Kidney (tissue), 22 donors: ENCODE measurements at places on chromosomes 4 and X. TPM values are rescaled to one million over a fixed set of nuclear protein-coding genes. Genes with fewer than 3 reads are reported as not detected.

- H3K27me3 ChIP-seq: no peaks in the 10 kb centered on the region
- H3K4me1 ChIP-seq: no peaks in the 10 kb centered on the region
- no peak overlapping the region for H3K4me3 ChIP-seq
- H3K27ac ChIP-seq: no peak overlapping the region
- no peaks in the 10 kb centered on the region for H3K36me3 ChIP-seq
Observed at GRCh38 chrX:30592831-30593230, 15.3 kb upstream of the TASL start.

- H3K27ac ChIP-seq: no peak overlapping the region
- no peaks in the 10 kb centered on the region for H3K27me3 ChIP-seq
- no peak overlapping the region for H3K4me3 ChIP-seq
Observed at GRCh38 chr4:24425863-24426262, 158.5 kb downstream of the DHX15 start.

The FGFBP2 gene
- total RNA-seq: 0.72 TPM

DNA sequence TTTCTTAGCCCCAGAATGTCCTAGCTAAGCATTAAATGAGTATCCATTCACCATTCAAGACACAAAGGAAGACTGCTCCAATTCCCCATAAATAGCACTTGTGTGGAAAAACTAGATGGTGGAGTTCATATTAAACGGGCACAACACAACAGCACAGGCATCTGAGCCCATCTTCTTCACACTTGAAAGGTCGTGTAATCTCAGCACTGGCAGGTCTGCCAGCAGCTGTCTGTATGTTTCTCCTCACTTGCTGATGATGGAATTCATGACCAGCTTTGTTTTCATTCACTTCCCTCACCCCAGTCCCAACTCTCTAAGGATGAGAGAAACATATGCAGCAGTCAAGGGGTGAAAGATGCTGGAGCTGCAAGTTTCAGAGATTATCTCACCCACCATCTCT is 148.7 kb downstream of the AFAP1 start:
- H3K27ac ChIP-seq: no peak overlapping the region
- peaks cover 2% of the 10 kb centered on the region for H3K36me3 ChIP-seq
- H3K4me1 ChIP-seq: no peaks in the 10 kb centered on the region
- no peak overlapping the region for H3K4me3 ChIP-seq

- DNase-seq: no peak
- no peaks in the 10 kb centered on the region for H3K36me3 ChIP-seq
- H3K27me3 ChIP-seq: no peaks in the 10 kb centered on the region
- no peaks in the 10 kb centered on the region for H3K4me1 ChIP-seq
- no peak overlapping the region for H3K27ac ChIP-seq
Observed at GRCh38 chr4:188218392-188218791, 79.2 kb downstream of the TRIML1 start.

The IL2RG gene
- 15.0 TPM for total RNA-seq

DNA sequence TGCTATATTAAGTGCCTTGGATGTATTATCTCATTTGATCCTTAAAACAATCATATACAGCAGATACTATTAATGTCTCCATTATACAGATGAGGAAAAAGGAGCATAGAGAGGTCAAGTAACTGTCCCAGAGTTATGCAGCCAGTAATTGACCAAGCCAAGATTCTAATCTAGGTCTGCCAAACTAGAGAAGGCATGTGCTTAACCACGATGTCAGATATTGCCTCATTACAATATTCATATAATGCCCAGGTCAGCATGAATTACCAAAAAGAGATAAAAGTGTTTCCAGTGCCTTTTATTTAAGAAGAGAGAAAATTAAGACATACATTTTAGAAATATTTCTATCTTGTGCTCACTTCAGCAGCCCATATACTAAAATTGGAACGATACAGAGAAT is 7.1 kb downstream of the ARHGEF6 start:
- no peaks in the 10 kb centered on the region for H3K36me3 ChIP-seq
- H3K4me1 ChIP-seq: no peaks in the 10 kb centered on the region
- DNase-seq: no peak
- H3K27ac ChIP-seq: no peak overlapping the region
- H3K4me3 ChIP-seq: no peak overlapping the region

DNA sequence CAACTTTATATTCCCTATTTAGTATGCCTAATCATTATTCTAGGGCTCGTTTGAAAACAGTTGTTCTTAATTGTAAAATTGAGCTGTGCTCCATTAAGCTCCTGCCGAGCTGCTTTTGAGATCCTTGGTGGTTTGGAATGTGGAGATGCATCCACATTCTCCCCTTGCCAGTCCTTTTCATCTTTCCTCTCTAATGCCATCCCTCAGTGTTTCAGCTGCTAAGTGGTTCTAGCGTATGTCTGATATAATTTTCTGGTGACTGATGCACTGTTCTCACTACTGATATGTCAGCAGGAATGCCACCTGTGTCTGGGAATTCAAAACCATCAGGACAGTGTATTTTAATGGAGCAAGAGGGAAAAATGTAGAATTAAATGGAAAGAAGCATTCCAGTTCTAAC is 1085.0 kb downstream of the CCSER1 start:
- H3K36me3 ChIP-seq: no peaks in the 10 kb centered on the region
- no peak overlapping the region for H3K4me3 ChIP-seq
- no peak for DNase-seq
- no peaks in the 10 kb centered on the region for H3K27me3 ChIP-seq

DNA sequence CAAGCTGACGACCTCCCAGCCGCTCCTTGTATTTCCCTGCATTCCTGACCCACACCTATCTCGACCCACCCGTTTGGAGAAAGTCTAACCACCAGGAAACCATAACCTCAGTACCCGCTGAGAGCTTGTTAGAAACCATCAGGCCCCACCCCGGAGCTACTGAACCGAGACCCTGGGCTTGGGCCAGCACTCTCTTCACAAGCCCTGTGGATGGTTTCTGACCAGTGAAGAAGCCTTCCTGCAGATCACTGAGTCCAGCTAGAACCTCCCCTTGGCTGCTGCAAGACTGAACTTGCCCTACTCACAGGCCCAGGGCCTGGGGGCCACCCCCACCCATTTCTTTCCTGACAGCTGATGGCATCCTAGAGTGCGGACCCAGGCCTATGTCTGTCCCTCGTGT is 26.6 kb upstream of the ZNF185 start:
- H3K27ac ChIP-seq: no peak overlapping the region
- peaks cover 4% of the 10 kb centered on the region for H3K36me3 ChIP-seq
- H3K4me3 ChIP-seq: no peak overlapping the region
- no peaks in the 10 kb centered on the region for H3K4me1 ChIP-seq
- DNase-seq: no peak
- no peaks in the 10 kb centered on the region for H3K27me3 ChIP-seq

GRCh38 chr4:25160714-25161592 is 704 bp upstream of the SEPSECS start:
- peak overlapping the region; percentile 94 for H3K27ac ChIP-seq
- H3K4me3 ChIP-seq: peak overlapping the region; percentile 89
- no peaks in the 10 kb centered on the region for H3K27me3 ChIP-seq
- H3K36me3 ChIP-seq: no peaks in the 10 kb centered on the region
- peaks cover 6% of the 10 kb centered on the region for H3K4me1 ChIP-seq

GRCh38 chrX:34063616-34064015 is 68.5 kb downstream of the FAM47A start:
- H3K4me3 ChIP-seq: no peak overlapping the region
- no peak for DNase-seq
- no peaks in the 10 kb centered on the region for H3K36me3 ChIP-seq
- H3K4me1 ChIP-seq: no peaks in the 10 kb centered on the region

GRCh38 chrX:45710081-45710801 is 509.6 kb upstream of the DIPK2B start:
- H3K4me3 ChIP-seq: no peak overlapping the region
- DNase-seq: no peak
- no peaks in the 10 kb centered on the region for H3K27me3 ChIP-seq
- no peaks in the 10 kb centered on the region for H3K4me1 ChIP-seq
- no peaks in the 10 kb centered on the region for H3K36me3 ChIP-seq

The EBP gene
- 33.8 TPM for total RNA-seq

The KLF8 gene
- 25.3 TPM for total RNA-seq

DNA sequence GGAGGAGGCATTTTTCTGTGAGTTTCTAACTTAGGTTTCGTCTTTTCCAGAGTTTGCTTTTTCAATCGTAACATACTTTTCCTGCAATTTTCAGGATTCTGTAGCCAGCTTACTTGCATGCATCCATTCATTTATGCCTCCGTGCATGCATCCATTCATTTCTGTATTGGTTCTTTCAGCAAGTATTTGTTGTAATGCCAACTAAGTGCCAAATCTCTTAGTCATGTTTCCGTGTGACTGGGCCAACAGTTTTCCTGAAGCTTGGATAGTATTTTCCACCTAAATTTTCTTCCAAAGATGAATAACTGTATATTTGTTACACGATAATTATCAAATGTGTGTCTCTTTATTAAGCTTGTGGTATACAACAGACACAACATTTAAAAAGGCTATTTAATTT is 41.5 kb downstream of the CBLL2 start:
- no peak overlapping the region for H3K27ac ChIP-seq
- H3K4me3 ChIP-seq: no peak overlapping the region
- H3K36me3 ChIP-seq: no peaks in the 10 kb centered on the region
- H3K4me1 ChIP-seq: no peaks in the 10 kb centered on the region

- no peaks in the 10 kb centered on the region for H3K36me3 ChIP-seq
- H3K4me3 ChIP-seq: no peak overlapping the region
- DNase-seq: no peak
- no peak overlapping the region for H3K27ac ChIP-seq
- peaks cover 2% of the 10 kb centered on the region for H3K27me3 ChIP-seq
Observed at GRCh38 chrX:14594521-14594920, 65.2 kb downstream of the GLRA2 start.

GRCh38 chr4:177505171-177505615 is 63.0 kb upstream of the AGA start:
- no peak for DNase-seq
- H3K27ac ChIP-seq: no peak overlapping the region
- no peaks in the 10 kb centered on the region for H3K4me1 ChIP-seq
- no peaks in the 10 kb centered on the region for H3K36me3 ChIP-seq
- no peak overlapping the region for H3K4me3 ChIP-seq
- H3K27me3 ChIP-seq: no peaks in the 10 kb centered on the region

The DDX53 gene
- not detected for total RNA-seq

GRCh38 chrX:107627838-107628661 is at the start of gene PRPS1:
Gene PRPS1, plus strand, starts transcription at chrX:107628510. Its CDS starts 119 bp downstream, at chrX:107628629.
- H3K36me3 ChIP-seq: no peaks in the 10 kb centered on the region
- H3K4me1 ChIP-seq: peaks cover 2% of the 10 kb centered on the region
- peaks cover 3% of the 10 kb centered on the region for H3K27me3 ChIP-seq
- DNase-seq: peak; percentile 98
- peak within 1 kb of the TSS; percentile 53 for H3K27ac ChIP-seq

The YIPF7 gene
- not detected for total RNA-seq

DNA sequence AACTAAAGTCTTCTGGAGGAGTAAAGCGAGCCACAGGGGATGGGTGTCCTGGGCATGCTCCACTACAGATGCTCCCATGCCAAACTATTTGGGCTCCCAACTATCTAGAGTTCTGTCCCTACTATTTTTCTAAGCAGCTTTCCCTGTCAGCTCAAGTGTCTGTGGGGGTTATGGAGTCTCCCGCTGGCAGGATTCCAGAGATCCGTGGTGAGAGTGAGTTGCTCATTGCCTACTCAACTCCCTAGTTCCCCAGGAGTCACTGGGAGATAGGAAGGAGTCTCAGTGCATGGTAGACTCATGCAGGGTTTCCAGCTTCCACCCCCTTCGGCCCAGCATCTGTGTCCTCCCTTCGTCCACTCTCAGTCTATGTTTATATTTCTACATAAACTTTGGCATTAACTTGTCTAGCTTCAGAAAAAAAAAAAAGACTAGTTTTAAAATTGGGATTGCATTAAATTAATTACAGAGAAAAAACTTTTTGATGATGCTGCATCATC is 55.1 kb upstream of the INPP4B start:
- no peak overlapping the region for H3K27ac ChIP-seq
- no peak for DNase-seq
- no peaks in the 10 kb centered on the region for H3K36me3 ChIP-seq
- no peak overlapping the region for H3K4me3 ChIP-seq
- H3K4me1 ChIP-seq: no peaks in the 10 kb centered on the region

The OPRPN gene
- total RNA-seq: not detected

The MGAT4D gene
- not detected for total RNA-seq

DNA sequence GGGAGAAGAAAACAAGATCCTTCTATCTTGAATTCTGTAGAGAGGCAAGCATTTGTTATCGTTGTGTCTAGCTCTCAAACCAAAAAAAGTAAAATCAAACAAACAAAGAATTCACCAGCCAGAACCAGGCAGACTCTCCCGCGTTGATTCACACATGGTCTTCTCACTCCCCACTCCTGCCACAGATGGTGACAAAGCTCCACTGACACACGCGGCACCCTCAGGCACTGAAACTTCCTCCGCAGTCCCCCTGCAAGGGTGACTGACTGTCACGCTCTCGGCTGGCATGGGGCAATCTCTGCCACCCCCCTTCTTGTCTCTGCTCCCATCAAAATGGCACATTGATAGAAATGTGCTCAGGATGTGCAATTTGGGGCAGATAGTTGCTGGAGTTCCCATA is 304.9 kb downstream of the DHX15 start:
- H3K4me1 ChIP-seq: no peaks in the 10 kb centered on the region
- H3K4me3 ChIP-seq: no peak overlapping the region
- no peaks in the 10 kb centered on the region for H3K36me3 ChIP-seq
- no peaks in the 10 kb centered on the region for H3K27me3 ChIP-seq
- H3K27ac ChIP-seq: no peak overlapping the region
- no peak for DNase-seq
